Cortex of kidney (tissue), 1 donor: ENCODE measurements at places on chromosomes 11 and 22.

- no peak for DNase-seq
Observed at GRCh38 chr11:11263238-11264005, 89.6 kb downstream of the CSNK2A3 start.

DNA sequence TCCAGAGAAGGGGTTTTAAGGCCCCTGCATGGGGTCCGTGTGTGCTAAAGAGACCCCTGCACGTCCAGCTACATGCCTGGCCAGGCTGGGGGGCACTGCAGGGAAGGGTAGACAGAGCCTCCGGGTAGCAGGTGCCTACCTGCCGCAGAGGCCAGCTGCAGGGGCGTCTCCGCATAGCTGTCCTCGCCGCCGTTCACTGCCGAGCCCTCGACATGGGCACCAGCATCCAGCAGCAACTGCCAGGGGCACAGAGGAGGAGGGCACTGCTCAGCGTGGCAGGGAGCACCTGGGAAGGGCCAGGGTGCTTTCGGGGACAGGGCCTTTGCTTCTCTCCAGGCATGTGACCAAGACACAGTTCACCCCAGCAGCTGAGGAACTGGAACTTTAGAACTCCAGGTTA is 59.7 kb downstream of the NAT10 start:
- DNase-seq: no peak

DNA sequence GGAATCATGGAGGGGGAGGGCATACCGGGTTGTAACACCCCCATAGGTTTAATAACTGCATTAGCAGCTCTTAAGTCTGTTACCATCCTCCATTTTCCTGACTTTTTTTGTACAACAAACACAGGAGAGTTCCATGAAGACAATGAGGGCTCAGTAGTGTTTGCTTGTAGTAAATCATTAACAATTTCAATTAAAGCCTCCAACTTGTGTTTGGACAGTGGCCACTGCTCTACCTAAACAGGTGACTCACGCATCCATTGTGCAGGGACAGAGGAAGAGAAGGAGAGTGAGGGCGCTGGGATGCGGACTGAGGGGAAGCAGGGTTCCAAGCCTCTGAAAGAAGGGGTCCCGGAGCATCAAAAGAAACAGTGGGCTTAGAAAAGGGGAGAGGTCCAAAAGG is 21.3 kb upstream of the MTNR1B start:
- DNase-seq: no peak

GRCh38 chr22:32951807-32952153 is 106.4 kb downstream of the SYN3 start:
- no peak for DNase-seq

DNA sequence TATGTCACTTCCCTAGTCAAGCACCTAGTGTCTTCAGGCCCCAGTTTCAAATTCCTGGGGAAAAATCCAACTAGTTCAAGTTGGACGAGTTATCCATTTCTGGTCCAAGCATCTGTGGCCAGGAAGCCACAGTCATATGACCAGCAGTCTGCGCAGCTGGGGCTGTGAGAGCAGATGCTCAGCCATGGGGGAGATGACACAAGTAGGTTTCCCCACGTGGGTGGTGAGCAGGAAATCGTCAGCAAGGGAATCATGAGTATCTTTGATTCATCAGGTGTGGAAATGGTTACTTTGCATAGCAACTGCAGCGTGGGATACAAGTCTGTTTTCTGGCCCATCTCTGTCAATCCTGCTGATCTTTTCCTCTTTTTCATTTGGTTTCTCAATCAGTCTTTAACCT is 185.3 kb downstream of the C11orf91 start:
- no peak for DNase-seq

GRCh38 chr11:65776196-65776595 is 4.6 kb downstream of the AP5B1 start:
- DNase-seq: no peak

GRCh38 chr11:87361891-87362290 is 324.2 kb downstream of the TMEM135 start:
- no peak for DNase-seq

DNA sequence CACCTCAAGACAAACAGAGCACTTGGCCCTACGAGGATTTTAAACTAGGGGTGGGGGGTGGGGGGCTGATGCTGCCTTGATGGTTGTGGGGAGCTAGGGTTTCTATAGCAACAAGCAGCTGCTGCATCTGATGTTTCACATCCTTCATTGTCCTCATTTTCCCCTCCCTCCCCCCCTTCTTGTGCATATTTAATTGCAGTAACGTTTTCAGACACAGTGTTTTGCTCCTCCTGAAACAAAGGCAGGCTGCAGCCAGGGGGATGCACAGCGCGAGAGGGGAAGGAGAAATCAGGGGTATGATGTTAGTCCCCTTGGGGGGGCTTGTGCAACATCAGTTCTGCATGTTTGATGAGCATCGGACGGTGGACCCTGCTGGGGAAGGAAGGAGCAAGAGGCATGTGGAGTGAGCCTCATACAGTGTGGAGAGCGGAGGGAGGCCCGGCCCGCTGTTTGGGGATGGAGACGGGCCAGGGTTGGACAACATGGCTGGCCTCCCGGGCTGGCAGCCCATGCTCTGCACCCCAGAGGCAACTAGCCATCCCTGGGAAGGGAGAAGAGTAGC is 208.3 kb downstream of the CEP164 start:
- no peak for DNase-seq

DNA sequence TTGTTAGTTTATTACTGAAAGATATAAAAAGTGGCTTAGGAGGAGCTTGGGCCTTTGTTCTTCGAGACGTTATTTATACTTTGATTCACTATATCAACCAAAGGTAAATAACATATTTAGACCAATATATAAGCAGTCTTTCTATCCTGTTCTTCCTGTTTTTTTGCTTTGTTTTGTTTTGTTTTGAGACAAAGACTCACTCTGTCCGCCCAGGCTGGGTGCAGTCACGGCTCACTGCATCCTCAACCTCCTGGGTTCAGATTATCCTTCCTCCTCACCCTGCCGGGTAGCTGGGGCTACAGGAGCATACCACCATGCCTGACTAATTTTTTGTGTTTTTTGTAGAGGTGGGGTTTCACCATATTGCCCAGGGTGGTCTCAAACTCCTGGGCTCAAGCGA is 66.8 kb downstream of the ATM start:
- DNase-seq: no peak

- no peak for DNase-seq
Observed at GRCh38 chr22:25364281-25364680, 144.8 kb downstream of the CRYBB2 start.

DNA sequence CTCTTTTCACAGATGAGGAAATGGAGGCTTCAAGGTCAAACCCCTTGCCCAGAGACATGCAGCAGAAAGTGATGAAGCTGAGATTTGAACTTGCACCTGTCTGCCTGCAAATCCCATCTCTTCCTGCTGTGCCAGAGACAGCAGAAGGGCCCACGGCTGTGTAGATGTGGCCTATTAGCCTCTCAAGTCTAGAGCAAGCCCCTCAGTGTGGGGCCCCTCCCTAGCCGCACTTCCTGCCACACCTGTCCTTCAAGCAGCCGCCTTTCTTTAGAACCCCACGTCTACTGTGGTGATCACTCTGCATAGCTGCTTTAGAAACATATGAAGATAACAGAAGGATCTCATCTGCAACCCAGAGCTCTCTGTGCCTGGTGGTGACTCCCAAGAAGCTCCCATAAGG is 41.2 kb upstream of the JAM3 start:
- DNase-seq: no peak

DNA sequence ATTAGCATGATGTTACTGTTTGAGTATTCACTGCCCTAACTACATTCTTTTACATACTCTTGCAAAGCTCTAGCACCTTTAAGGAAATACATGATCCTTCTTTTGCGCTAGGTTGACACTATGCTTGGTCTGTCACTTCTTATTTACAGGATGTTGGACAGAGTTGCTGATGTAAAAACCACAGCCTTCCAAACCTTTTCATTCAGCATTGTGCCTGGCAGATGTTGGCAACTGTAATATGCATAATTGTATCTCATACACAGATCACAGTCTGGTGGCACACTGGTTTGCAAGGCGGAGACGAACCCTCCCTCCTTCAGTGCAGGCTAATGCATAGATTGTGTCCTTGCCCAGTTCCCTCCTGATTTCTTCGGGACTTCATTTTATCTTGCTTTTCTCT is 224.1 kb downstream of the SNX19 start:
- no peak for DNase-seq

DNA sequence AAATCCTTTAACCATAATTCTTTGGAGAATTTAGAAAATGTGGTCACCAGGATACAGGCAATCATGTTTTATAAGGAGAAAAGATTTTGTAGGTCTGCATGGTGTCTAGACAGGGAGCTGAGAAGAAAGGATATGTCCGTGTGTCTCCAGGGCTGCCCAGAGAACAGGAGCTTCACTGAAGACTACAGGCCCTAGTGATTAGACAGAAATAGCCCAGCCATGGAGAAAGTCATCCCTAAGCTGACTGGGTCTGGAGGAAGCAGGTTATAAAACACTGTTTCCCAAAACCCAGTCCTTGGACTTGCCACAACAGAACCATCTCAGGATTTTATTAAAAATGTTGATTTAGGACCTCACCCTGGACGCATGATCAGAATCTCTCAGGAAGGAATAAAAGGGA is 84.4 kb downstream of the GALNT18 start:
- no peak for DNase-seq

GRCh38 chr11:120425527-120425926 is 86.0 kb upstream of the GRIK4 start:
- DNase-seq: no peak

GRCh38 chr22:44783581-44783980 is 31.2 kb downstream of the ARHGAP8 start:
- no peak for DNase-seq

DNA sequence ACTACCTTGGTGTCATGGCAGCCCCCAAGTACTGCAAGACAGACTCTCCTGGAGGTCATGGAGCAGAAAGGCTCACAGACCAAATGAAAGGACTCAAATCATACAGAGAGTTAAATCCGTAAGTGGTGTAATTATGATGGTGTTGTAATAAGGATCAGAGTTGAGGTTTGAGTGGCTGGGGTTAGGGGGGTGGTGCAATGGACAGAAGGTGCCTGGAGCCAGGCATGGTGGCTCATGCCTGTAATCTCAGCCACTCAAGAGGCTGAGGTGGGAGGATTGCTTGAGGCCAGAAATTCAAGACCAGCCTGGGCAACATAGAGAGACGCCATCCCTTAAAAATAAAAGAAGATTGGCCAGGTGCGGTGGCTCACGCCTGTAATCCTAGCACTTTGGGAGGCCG is 18.7 kb downstream of the ART5 start:
- no peak for DNase-seq

GRCh38 chr22:44890416-44891292 is 119.2 kb downstream of the PHF21B start:
- no peak for DNase-seq

- DNase-seq: no peak
Observed at GRCh38 chr11:83042964-83043711, 28.6 kb downstream of the RAB30 start.

DNA sequence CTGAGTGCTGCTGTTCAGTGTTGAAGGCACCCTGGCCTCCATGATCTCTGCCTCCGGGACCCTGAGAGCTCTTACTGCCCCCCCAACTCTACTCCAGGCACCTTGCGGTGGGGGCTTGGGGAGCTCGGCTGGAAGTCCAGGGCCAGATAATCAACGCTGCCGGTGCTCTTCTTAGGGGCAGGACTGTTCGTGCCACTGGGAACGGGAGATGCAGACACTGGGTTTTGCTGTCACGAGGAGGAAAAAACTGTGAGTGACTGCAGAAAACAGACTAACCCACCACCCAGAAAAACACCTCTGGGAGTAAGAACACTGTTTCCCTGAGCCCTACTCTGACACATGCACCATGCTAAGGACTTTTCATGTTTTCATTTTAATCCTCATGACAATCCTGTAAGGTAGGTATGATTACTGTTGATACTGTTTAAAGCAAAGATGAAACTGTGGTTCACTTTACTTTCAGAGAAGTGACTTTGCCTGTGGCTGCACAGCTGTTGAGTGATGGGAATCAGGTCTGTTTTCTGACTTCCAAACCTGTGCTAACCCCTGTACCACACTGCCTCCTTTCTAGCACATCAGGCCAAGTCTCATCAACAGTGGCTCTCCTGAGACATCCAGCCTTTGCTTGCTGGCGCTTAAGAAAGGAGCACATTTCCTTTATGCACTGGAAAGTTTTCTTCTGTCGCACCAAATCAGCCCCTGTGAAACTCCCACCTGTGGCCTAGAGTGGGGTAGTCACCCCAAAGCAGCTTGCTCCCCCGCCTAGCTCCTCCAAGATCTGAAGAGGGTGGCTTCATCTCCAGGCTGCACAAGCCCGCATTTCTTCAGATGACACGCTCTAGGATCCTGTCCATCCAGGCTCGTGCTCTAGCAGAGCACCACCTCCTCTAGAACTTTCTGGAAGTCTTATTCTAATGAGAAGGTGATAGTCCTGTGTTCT is 31.8 kb downstream of the USP35 start:
- no peak for DNase-seq

GRCh38 chr11:133945087-133945974 is 11.4 kb downstream of the IGSF9B start:
- no peak for DNase-seq

DNA sequence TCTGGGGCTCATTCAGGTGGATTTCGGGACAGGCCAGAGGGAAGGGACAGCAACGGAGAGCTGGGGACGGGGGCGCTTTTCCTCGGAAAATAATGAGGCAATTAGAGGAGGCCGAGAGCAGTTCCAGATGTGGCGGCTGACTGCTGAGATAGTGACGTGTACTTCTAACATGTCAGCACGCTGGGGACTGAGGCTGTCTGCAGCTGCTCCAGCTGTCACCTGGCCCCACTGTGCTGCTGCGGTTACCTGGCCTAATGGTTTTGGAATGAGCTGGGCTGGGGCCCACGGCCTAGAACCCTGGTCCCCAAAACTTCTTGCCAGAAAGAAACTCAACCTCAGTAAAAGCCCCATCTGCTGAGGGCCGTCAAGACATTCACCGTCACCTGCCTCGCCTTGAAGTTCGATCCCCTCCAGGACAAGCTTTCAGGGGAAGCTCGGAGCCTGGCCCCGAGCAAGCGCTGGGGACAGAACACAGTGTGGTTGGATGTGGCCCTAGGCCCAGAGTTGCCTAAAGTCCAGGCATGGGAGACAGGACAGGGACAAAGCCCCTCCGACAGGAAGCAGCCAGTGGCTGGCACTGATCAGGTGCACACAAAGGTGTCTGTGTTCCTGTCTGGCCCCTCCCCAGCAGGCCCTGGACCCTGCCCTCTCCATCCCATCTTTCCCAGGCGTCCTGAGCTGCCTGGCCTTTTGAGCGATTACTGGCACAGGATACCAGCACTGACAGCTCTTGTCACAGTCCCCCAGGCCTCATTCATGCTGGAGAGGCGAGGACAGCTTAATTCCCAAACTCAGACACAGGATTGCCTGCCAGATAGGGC is 22.1 kb downstream of the RPUSD4 start:
- no peak for DNase-seq

GRCh38 chr11:103649401-103649895 is 387.0 kb upstream of the DDI1 start:
- DNase-seq: no peak
